ENCODE measurements at places on chromosomes 6 and 20. TPM values are rescaled to one million over a fixed set of nuclear protein-coding genes. Genes with fewer than 3 reads are reported as not detected.

The PSORS1C1 gene
- not detected for total RNA-seq

The ZKSCAN3 gene
- total RNA-seq, result 2.7 TPM

The TSHZ2 gene
- 28.9 TPM for total RNA-seq

DNA sequence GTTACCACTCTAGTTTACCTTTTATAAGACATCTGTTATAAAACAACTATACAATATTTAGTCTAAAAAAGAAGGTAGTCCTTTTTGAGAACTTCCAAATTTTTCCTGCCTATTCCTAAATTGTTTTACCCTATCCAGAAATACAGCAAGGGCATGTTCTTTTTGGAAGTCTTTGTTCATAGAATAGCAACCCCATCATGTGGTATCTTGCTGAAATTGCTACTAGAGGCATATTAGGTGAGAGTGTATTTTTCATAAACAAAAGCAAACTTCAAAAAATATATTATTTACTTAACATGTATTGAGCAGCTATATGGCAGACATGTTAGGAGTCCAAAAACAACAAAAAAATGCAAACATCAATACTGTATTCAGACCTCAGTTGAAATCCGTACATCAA lies 371.8 kb upstream of the NRSN1 start:
- DNase-seq, result no peak
- H3K27ac ChIP-seq, result no peak overlapping the region
- H3K27me3 ChIP-seq, result no peaks in the 10 kb centered on the region
- H3K36me3 ChIP-seq, result no peaks in the 10 kb centered on the region
- no peaks in the 10 kb centered on the region for H3K4me1 ChIP-seq

DNA sequence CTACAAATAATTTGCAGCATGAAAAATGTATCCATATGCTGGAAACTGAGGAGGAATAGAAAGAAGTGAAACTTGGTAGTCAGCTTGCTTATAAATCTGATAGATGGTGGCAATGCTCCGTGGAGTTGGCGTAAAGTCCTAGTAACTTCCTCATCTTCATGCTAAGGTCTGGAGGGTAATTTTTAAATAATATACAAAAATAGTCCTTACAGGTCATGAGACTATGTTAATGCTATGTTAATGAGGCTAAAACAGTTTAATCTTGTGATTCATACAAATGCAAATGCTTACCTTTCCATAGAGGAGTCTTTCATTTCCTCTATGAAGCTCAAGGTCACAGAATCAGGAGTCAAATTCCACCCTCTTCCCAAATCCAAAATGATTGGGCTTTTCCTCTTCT lies 9.4 kb upstream of the CRIP3 start:
- no peaks in the 10 kb centered on the region for H3K4me1 ChIP-seq
- no peak overlapping the region for H3K4me3 ChIP-seq
- H3K27me3 ChIP-seq, result no peaks in the 10 kb centered on the region
- DNase-seq, result no peak

DNA sequence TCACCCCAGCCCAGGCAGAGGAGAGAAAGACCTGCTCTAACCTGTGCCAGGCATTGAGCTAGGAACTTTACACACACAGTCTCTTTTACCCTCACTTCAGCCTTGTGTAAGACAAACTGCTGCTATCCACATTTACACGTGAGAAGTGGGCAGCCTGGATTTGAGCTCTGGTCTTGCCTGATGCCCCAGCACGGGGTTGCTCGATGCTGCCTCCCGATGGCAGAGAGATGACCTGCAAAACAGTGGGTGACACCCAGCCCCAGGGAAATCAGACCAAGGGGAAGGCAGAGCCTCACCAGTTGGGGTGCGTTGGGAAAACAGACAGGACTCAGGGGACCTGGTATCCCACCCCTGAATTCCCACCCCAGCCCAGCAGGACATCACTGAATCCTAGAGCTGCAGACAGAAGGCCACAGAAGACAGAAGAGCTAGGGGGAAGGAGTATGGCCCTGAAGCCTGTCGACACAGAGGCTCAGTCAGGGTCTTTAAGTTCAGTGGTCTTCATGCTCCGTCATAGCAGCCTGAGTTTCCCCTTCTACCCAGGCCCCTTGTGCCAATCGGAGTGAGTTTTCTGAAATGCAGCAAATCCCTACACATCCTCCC lies 990 bp downstream of the BPI start:
- DNase-seq, result peak; percentile 45
- peaks cover 8% of the 10 kb centered on the region for H3K4me1 ChIP-seq
- peaks cover 45% of the 10 kb centered on the region for H3K27me3 ChIP-seq
- no peaks in the 10 kb centered on the region for H3K36me3 ChIP-seq

DNA sequence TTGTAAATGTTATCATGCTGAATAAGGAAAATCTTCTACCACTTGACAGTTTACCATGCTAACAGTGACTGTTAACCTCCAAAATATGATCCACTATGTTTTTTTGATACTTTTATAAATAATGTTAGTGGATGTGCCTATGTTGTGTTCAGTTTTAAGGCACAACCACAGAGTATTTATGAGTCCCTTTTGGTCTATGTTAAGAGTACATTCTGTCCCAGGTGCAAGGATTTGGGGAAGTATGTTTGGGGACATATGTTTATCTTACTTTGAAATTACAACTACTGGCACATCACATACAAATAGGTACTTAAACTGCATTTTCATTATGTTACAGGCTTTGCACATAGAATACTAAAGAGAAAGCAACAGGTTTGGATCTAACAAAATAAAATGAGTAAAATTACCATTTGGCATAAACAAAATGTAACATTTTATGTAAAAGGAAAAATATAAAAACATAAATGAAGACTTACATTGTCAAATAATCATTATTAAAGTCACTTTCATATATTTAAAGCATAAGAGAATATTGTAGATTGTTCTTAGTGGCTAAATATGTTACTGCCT lies 71.2 kb downstream of the SESN1 start:
- peaks cover 3% of the 10 kb centered on the region for H3K36me3 ChIP-seq
- H3K4me3 ChIP-seq, result no peak overlapping the region
- no peak for DNase-seq
- peaks cover 29% of the 10 kb centered on the region for H3K4me1 ChIP-seq
- no peaks in the 10 kb centered on the region for H3K27me3 ChIP-seq

- no peak for DNase-seq
- H3K27ac ChIP-seq, result no peak overlapping the region
- no peaks in the 10 kb centered on the region for H3K36me3 ChIP-seq
- H3K4me1 ChIP-seq, result no peaks in the 10 kb centered on the region
These were observed 152.5 kb downstream of the MRPL14 start for GRCh38 chr6:43974643-43975230.

- no peaks in the 10 kb centered on the region for H3K4me1 ChIP-seq
- H3K27me3 ChIP-seq, result no peaks in the 10 kb centered on the region
- H3K27ac ChIP-seq, result no peak overlapping the region
- no peak for DNase-seq
- no peak overlapping the region for H3K4me3 ChIP-seq
These were observed 296.7 kb downstream of the SAMD5 start for GRCh38 chr6:147805155-147805554.

Data from activated CD4-positive, alpha-beta memory T cell treated with anti-CD3 and anti-CD28 coated beads for 36 hours (primary cell).